ENCODE measurements at places on chromosomes 7 and 10.

DNA sequence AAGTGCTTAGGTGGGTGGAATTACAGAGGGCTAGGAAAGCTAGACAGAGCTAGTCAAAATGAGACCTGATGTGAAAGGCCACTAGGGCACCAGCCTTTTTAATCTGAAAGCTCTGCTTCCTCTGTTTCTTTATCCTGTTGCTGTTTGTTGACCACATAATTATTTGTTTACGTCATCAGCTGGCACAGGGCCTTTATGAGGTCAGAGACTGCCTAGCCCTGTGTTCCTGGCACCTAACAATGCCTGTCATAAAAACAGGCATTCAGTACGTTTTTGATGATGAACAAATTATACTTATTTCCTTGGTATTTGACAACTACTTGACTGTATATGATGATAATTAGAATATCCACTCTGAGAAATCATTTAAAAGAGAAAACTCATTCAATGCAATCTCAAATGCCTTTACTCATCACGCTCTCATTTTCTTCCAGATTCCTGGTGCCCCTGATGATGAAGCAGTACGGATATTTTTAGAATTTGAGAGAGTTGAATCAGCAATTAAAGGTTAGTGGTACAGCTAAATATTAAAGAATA lies 26.0 kb downstream of the RBM17 start:
- no peak for DNase-seq

GRCh38 chr7:34845666-34846361 lies 187.8 kb downstream of the NPSR1 start:
- no peak for DNase-seq

GRCh38 chr7:37784015-37784414 lies 64.4 kb upstream of the NME8 start:
- no peak for DNase-seq

DNA sequence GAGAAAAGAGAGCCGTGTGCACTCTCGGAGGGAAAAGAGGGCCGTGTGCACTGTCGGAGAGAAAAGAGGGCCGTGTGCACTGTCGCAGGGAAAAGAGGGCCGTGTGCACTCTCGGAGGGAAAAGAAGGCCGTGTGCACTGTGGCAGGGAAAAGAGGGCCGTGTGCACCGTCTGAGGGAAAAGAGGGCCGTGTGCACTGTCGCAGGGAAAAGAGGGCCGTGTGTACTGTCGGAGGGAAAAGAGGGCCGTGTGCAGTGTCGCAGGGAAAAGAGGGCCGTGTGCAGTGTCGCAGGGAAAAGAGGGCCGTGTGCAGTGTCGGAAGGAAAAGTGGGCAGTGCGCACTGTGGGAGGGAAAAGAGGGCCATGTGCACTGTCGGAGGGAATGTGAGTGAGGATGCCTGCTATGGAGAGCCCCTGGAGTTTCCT lies 188.7 kb downstream of the DNAJB6 start:
- DNase-seq: peak; percentile 5

GRCh38 chr7:100400656-100401055 lies 27.4 kb downstream of the PILRA start:
- no peak for DNase-seq

DNA sequence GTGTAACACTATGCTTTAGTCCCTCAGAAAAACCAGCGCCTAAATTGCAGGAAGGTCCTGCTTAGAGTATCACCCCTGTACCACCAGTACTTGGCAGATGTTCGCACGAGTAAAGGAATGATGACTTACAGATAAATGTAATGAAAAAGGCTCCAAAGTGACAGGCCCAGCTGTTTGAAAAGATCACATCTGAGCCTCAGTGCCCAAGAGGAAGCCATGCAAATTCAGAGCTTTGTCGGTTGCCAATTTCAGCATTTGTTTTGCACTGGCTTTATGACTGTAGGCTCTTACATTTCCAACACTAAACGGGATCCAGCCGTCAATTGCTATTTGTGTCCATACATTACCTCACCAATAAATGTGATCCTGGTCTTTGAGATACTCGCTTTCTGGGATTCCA lies 60.6 kb upstream of the GAD2 start:
- DNase-seq: no peak

DNA sequence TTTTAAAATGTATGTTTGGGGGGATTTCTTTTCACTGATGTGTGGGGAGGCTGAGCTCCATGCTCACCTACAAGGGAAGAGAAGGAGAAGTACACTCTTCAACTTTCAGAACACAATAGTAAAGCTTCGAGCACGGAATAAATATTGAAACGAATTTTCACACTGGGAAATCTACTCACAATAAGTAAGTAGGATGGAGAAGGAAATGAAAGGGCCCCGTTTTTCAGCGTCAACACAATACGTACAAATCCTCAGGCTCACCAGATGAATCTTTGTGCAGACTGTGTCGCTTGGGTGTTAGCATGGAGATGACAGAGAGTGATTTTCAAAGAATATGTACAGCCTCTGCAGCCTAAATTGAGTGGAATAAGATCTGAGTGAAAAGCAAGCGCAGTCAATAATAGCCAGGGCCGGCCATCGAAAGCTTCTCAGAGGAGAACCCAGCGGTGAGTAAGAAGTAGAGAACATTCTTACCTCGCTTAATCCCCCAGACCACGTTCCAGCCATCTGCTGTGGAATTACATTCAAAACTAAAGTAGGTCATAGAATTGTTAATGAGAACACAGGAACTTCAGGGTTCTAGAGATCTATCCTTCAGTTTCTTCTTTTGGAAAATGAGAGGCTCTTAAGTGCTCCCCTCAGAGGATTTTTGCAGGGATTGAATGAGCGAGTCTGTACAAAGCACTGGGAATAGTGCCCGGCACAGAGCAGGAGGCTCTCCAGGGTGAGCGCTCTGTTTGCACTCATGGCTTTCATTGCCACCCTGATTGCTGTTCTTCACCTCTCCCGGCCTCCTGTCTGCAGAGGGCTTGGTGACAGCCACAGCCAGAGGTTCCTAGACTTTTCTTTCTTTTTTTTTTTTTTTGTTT lies 292.8 kb downstream of the SFMBT2 start:
- no peak for DNase-seq

DNA sequence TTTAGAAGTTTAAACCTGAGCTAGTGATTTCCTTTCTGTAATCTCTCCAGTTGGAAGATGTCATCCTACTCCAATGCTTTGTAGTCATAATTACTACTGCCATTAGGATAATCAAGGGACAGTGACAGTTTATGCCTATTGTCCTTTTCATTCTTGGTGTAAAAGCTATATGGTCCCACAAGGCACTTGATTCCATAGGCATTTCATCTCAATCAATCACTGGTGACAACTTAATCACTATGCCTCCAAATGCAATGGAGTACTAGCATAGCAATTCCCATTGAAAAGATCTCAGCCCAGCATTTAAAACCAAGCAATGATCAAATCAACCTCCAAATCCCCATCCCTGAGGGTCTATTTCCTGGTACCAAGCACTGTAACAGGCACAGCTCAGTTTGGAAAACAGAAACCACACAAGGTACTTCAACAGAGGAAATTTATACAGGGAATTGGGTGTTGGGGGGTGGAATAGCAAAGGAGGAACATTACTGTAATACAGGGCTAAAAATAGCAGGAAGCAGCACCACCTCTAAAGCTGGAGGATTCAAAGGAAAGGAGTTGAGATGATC lies 51.0 kb downstream of the FHIP2A start:
- no peak for DNase-seq

DNA sequence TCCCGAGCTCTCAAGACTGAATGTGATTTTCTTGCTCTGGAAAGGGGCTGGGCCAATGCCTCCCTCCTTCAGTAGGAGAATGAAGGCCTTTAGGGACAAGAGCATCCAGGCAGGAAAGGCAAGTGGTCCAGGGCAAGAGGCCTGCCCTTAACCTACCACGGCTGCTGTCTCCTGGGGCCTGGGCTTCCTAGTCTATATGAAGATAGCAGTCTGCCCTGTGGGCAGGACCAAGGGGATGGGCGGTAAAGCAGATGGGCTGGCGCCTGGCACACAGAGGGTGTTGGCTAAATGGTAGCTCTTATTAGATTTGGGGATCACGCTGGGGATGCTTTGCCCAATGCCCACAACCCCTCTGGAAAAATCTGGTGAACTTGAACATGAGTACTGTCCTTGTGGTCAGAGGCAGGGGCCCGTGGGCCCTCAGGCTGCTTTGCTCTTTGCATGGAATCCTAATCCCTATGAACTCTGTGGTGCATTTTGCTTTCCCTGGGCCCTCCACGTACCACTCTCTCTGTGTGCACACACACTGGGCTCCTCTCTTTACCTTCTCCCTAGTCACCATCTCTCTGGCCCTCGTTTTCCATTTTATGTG lies 20.3 kb downstream of the CHAT start:
- no peak for DNase-seq

DNA sequence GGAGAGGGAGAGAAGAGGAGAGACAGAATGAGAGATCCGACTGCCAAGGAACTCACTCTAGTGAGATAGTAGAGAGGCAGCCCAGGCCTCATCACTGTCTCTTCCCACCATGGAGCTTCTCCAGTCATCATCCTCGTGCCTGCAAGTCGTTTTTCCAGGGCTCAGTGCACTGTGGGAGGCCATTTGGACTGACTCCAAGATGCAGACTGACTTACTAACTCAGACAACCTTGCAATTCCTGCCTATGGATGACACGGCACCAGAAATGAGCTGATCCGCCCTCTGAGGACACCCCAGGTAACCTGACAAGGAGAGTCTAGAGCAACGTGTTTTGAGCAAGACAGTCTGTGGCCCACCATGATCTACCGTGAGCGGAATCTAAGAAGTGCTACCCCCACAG lies 154.9 kb downstream of the GLI3 start:
- no peak for DNase-seq

GRCh38 chr10:115665549-115665948 lies 572.4 kb downstream of the ATRNL1 start:
- no peak for DNase-seq

GRCh38 chr7:22724861-22725260 lies 2.1 kb upstream of the IL6 start:
- DNase-seq: no peak

DNA sequence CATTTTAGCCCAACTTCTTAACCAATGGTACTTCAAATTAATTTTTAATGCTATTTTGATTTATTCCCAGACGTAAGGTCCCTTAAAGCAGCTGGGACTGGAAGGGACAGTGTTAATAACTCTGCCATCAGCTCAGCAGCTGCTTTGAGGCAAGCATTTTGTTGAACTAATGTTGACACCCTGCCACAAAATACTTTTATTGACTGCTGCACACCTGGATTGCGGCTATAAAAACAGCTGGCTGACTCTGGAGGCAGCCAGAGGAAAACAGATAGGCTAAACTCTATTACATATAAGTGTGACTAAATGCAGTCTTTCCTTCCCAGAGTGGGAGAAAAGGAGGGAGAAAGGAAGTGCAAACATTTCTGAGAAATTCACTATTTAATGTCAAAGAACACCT lies 77.6 kb downstream of the ETV1 start:
- no peak for DNase-seq

GRCh38 chr10:132192076-132192975 lies 5.6 kb downstream of the DPYSL4 start:
- no peak for DNase-seq

DNA sequence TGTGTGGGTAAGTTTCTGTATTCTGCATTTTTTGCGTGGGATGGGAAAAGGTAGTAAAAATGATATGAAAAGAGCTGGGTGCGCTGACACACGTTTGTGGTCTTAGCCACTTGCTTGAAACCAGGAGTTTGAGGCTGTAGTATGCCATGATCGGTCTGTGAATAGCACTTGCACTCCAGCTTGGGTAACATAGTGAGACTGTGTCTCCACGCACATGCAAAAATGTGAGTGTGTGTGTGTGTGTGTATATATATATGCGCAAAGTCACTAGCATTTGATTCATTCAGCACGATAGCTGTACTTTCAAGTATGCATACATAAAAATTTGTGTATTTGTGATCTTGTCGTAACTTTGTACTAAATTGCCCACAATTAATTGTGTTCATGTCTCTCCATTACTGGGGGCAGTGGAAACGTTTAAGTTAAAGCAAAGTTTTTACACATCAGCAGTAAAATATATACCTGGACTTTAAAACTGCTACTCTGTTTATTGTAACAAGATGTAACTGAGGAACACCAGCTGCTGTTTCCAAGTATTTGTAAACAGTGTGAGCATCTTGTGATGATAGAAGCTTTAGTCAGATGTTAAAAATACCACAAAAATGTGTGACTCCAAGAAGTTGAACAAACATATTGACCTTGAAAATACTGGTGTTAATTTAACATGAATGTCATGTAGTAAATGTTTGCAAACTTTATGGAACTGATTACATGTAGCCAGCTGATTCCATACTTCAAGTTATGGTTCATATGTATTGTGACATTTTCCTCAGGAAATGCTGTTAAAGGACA lies 1.6 kb downstream of the ZRANB1 start:
- DNase-seq: no peak

DNA sequence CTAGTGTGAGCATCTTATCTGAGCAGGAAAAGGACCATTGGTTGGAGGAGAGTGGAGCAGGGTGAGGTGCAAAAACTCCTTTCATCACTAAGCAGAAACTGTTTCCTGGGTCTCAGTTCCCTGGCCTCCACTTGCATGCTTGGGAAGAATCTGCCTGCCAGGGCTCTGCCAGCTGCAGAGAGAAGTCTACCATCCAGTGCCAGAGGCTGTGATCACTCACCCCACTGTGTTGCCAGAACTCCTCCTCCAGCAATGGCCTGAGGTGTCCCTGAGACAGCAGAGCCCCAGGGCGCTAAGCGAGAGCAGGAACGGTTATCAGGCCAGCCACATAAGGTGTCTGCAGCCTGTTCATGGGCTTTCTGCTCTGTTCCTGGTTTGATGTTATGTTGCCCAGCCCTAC lies 991.4 kb downstream of the CCSER2 start:
- no peak for DNase-seq

DNA sequence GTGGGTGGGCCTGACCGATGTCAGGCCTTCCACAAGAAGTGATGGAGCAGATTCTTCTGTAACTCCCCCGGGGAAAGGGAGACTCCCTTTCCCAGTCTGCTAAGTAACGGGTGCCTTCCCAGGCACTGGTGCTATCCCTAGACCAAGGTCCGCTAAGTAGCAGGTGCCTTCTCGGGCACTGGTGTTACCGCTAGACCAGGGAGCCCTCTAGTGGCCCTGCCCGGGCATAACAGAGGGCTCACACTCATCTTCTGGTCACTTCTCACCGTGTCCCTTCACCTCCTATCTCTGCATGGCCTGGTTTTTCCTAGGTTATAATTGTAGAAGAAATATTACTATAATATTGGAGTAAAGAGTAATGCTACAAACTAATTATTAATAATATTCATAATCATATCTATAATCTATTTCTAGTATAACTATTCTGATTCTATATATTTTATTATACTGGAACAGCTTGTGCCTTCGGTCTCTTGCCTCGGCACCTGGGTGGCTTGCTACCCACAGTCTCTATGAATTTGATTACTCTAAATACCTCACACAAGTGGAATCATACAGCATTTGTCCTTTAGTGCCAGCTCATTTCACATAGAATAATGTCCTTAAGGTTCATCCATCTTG lies 1378.7 kb downstream of the XPNPEP1 start:
- peak; percentile 38 for DNase-seq

- no peak for DNase-seq
These were observed 1.0 kb upstream of the NKX6-2 start for GRCh38 chr10:132786884-132787494.

DNA sequence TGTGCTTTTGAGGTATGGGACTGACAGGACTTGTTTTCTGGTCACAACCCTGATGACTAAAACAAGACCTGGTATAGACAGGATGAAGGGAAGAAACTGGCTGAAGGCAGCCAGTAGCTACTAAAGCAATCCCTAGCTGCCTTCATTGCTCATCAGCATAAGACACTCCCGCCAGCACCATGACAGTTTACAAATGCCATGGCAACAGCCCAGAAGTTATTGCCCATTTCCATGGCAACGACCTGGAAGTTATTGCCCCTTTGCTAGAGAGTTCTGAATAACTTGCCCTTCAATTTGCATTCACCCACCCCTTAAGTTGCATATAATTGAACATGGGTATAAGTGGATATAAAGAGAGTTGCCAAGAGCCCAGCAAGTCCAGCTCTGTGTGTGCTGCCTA lies 169.6 kb upstream of the FAM171A1 start:
- DNase-seq: no peak

All from HAP-1 (cell line).